ENCODE measurements at places on chromosomes 2 and 18.

DNA sequence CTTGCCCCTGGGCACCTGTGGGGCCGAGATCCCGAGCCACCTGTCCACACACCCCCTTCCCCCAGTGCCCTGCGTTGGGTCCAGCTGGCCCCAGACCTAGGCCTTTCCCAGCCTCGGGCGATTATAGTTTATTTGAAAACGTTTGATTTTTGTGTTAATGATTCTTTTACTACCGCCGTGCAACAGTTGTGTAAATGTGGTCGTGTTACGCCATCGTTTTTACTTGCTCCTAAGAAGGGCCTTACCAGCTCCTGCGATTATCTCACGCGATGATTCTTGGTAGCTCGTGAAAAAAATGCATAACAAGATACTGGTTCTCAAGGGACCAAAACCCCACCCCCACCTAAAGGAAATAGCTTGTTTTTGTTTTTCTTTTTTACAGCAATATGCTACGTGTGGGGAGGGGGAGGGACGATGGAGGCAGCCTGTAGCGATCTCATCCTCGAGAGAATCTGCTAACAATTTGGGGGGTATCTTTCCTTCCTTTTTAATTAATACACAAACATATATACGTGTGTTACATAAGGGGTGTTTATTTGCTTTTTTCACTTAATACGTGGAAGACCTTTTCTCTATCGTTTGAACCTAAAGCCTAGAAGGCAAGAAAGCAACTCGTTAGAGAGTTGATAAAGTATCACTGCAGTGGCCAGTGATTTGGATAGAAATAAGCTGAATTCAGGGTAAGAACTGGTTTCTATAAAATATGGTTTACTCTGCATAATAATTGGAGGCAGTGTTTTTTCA is 1.0 kb downstream of the ZDBF2 start:
- DNase-seq, result peak; percentile 53

DNA sequence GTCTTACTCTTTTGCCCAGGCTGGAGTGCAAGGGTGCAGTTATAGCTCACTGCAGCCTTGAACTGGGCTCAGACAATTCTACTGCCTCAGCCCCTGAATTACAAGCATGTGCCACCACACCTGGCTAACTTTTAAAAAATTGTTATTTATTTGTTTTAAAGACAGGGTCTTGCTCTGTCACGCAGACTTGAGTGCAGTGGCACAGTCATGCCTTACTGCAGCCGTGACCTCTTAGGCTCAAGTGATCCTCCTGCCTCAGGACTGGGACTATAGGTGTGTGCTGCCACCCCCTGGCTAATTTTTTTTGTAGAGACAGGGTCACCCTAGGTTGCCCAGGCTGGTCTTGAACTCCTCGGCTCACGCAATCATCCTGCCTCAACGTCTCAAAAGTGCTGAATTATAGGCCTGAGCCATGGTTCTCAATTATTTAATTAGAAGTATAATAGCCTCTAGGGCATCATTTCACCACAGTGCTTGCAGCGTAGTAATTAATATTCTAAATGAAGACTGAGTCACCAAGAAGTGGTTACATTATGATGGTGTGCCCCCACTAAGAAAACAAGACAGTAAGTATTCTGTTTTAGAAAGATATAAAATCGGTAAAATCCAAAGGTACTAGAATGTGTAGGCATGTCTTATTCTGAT is 69.6 kb downstream of the EML4 start:
- DNase-seq, result no peak

DNA sequence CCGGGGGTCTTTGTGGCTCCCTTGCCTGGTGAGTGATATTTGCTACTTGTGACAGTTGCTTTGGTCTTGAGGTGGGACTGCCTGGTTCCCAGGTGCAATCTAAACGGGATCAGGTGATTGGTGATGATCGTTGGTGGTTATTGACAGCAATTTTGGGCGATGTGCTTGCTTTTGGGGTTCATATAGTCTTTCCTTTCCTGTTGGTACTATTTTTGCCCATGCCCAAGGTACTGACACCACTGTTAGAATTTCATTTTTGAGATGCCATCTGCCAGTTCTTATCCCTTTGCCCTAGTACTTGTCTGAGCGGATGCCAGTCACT is 573 bp downstream of the WDR7 start:
- DNase-seq, result no peak

DNA sequence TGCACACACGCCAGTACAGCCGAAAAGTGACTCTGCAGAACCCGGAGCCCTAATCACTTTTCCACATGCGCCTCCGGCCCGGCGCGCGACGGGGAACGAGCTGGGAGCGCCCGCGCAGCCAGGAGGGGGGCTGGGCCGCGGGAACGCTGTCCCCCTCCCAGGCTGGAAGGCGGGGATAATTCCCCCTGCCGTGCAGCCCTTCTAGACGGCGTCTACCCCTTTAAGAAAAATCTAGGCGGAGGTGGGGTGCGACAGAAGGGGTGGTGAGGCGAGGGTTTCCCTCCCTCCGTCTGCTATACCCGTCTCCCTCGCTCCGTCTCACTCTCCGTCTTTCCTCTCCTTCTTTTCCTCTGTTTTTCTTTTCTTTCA is 2.4 kb downstream of the CYP26B1 start:
- DNase-seq, result no peak

GRCh38 chr2:152011724-152012123 is 87.1 kb downstream of the CACNB4 start:
- no peak for DNase-seq

DNA sequence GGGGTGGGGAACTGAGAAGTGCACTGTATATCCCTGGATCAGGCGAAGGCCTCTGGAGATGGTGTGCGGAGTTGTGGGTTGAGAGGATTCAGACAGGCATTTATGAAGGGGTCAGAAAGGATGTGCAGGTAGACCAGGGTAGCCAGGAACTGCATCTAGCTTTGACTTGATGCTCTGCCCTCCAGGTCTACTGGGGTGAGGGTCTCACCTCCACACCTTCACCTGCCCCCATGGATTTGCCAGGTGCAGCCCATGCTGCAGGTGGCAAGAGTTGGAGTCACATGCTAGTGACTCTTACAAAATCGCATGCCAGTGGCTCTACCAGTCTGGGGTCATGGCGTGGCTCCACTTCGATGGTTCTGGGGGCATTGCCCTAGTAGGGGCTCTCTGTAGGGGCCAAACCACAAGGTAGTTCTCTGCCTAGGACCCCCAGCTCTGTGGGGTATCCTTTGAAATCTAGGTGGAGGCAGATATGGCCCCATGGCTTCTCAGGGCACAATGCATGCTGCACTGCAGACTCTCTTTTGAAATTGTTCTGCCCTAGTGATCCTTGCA is 18.9 kb upstream of the KCNF1 start:
- no peak for DNase-seq

GRCh38 chr18:49920731-49921130 is 107.4 kb upstream of the ACAA2 start:
- no peak for DNase-seq

GRCh38 chr2:182522405-182522896 is 95.6 kb upstream of the PDE1A start:
- no peak for DNase-seq

GRCh38 chr2:183993052-183993451 is 605.3 kb upstream of the ZNF804A start:
- DNase-seq, result no peak

GRCh38 chr2:11008773-11009172 is 97.0 kb downstream of the KCNF1 start:
- no peak for DNase-seq

DNA sequence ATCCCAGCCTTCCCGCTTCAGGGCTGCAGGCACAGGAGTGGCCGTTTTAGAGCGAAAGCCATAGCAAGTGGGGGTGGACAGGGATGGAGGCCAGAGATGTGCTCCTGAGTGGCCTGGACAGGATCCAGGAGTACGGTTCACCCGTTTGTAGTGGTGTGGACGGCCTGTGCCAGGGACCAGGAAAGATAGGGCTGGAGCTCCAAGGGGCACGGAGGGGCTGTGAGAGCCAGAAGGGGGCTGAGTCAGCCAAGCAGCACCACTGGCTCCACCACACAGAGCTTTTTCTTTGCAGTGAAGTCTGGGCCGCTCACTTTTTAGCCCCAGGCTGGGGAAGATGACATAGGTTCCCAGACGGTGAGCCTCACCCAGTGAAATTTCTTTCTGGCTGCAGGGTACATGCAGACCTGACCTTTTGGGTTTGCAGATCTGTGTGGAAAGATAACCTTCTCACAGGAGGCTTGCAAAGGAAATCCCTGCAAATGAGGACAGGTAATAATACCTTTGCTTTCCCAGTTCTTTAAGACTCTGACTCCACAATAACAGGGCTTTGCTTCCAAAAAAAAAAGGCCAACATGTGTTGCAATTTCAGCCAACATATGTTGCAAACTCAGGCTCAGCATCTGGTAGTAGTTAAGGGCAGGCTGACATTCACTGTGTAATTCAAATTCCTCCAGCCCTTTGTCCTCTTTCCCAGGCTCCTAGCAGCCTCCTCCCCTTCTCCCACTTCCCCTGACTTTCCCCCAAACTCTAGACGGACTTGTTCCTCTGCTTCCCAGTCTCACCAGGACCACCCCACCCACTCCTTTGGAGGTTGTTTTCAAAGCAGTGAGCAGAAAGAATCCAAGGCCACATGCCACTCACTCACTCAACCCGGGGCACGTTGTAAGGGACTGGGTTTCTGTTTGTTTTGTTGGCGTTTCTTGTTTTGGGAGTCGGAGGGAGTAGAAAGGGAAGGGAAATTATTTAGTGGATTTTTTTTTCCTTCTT is 20.3 kb upstream of the LAPTM4A start:
- peak; percentile 98 for DNase-seq

- DNase-seq, result peak; percentile 63
Measured at GRCh38 chr2:101754618-101755017, 57.1 kb downstream of the MAP4K4 start.

GRCh38 chr2:220167956-220168355 is 540.5 kb downstream of the SLC4A3 start:
- DNase-seq, result no peak

GRCh38 chr2:133968446-133968845 is 285.4 kb upstream of the MGAT5 start:
- no peak for DNase-seq

DNA sequence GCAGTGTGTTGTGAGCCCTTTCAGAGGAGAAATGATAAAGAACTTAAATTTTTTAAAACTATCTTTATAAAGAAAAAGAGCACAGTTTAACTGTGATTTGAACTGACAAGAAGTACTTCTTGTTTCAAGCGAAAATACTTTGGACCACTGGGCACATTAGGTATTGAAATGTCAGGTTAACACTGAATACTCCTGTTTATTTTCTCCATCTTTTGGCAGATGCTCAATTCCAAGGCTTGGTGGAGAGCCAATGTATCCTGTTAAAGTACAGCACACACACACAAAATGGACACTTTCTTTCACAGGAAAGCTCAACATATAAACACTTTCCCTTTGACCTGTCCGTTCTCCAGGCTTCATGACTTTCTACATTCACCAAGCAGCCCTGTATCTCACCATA is 32.6 kb upstream of the SP3 start:
- peak; percentile 62 for DNase-seq

DNA sequence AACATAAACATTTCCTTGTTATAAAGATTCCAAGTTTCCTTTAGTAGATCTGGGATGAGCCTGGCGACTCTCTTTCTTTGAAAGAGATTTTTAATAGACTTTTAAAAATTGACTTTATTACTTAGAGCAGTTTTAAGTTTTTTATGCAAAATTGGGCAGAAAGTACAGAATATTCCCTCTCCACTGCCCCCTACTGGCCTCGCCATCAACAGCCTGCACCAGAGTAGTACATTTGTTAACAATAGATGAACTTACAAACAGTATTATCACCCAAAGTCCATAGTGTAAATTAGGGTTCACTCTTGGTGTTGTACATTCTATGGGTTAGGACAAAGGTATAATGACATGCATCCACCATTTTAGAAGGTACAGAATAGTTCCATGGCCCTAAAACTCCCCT is 3.9 kb downstream of the MAP3K19 start:
- DNase-seq, result no peak

GRCh38 chr2:86491088-86491487 is 49.9 kb downstream of the KDM3A start:
- no peak for DNase-seq

- DNase-seq, result peak; percentile 71
Measured at GRCh38 chr2:201913201-201913600, 106.9 kb downstream of the CDK15 start.

DNA sequence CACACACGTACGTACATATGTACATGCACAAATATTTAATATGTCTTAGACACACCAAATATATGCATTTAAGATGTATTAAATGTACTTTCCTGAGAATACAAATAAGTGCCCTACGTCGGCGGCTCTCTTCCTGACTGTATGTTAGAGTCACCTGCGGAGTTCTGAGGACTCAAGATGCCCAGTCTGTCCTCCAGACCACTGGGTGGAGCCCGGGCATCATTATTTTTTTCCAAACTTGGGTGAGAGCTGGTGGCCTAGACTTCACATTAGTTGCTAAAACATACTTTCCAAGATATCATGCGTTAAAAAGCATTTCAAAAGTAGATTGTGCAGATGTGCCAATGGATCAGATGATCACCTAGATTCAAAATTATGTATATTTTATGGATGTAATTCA is 2.9 kb downstream of the IL18R1 start:
- DNase-seq, result no peak

GRCh38 chr2:24175631-24176187 is 856 bp downstream of the FAM228A start:
- DNase-seq, result no peak

- no peak for DNase-seq
Measured at GRCh38 chr18:63083020-63083531, 236.5 kb downstream of the BCL2 start.

GRCh38 chr18:75562216-75562615 is 134.7 kb upstream of the SMIM21 start:
- no peak for DNase-seq

- DNase-seq, result peak; percentile 10
Measured at GRCh38 chr2:213086050-213086449, 65.4 kb downstream of the IKZF2 start.

- no peak for DNase-seq
Measured at GRCh38 chr2:145861940-145862339, 1342.0 kb upstream of the ZEB2 start.

DNA sequence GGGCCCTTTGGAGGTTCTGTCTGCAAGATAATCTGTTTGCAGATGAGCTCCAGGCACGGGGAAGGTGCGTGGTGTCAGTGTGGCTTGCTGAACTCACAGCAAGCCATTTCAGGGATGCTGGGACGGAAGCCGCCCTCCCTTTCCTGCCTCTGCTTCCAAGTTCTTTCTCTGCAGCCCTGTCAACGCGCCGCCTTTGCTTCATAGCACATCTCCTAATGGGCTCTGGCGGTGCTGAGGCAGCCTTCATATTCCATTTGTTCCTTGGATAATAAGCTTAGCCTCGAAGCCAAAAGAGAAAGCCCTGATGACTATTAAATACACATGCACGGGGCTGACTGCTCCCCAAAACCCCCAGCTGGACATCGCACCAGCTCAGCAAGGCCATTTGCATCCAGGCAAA is 81.7 kb upstream of the TAF1B start:
- no peak for DNase-seq

DNA sequence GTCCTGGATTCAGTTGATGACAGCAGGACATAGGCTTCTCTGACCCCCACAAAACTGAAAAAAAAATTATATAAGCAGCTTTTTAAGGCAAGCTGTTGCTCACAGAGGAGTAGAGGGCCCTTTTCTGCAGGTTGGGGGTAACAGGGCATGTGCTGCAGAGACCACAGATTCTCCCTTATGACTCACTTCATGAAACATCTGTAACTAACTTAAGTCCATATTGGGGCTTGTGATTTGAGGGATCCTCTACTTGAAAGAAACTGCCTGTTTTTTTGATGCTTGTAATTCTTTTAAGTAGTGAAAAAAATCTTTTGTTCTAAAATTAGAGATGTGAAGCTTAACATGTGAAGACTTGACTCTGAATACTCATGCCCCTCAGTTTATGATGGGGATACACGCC is 33.4 kb downstream of the XRCC5 start:
- peak; percentile 91 for DNase-seq

GRCh38 chr2:210157526-210157925 is 13.7 kb downstream of the KANSL1L start:
- DNase-seq, result no peak

GRCh38 chr2:232073699-232074098 is 112.2 kb downstream of the DIS3L2 start:
- DNase-seq, result no peak

All from IMR-90 (cell line).